ENCODE measurements at places on chromosomes 2 and 18. TPM values are rescaled to one million over a fixed set of nuclear protein-coding genes. Genes with fewer than 3 reads are reported as not detected.

DNA sequence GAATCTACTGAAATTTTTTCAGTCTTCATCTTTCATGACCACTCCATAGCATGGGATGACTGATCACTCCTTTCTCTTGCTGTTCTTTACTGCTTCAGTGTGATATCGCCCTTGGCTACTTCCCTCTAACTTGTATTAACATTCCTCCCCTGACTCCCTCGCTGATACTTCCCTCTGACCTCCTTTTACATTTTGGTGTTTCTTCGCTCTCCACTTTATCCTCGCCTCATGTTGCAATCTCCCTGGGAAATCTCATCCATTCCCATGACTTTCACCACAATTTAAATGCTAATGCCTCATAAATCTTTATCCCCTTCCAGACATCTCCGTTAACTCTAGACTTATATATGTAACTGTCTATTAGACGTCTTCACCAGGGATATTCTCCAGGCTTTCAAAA, 167.3 kb downstream of the IKZF2 start:
- no peak for DNase-seq

DNA sequence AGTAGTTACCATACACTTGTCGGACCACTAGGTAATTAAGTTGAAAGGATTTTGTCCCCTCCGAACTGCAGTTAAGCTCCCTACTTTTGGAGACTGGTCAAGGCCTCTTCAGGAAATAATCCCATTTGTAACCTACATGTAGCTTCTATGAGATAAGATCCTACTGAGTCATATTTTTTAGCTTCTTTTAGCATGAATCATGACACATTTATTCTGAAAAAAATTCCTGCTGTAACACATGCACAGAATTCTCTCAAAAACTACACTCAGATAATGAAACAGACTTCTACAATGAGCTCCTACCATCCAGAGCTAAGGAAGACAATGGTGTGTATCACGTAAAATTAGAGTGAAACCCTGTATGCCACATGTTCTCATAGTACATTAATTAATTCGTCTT, 100.7 kb upstream of the CCDC195 start:
- no peak for DNase-seq

DNA sequence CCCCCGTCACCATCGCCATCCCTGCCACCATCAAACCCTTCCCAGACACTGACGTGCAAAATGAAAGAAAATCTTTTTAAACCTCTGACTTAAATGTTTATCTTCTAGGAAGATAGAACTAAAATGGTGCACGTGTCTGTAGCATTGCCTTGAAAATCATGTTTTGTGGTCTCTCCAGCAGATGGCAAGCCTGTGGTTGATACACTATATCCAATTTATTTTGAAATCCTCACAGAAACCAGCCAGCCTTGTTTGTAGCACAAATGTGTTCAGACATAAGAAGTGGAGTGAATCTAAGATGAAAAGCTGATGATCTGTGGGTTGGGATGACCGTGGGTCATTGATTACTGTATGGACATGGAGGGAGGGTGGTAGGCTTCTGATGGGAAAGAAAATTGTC, 436.2 kb upstream of the SMIM21 start:
- no peak for DNase-seq

GRCh38 chr2:66803726-66804125, 368.8 kb downstream of the MEIS1 start:
- no peak for DNase-seq

- DNase-seq: peak; percentile 61
Observed at GRCh38 chr2:131105950-131106801, 1.0 kb downstream of the PLEKHB2 start.

DNA sequence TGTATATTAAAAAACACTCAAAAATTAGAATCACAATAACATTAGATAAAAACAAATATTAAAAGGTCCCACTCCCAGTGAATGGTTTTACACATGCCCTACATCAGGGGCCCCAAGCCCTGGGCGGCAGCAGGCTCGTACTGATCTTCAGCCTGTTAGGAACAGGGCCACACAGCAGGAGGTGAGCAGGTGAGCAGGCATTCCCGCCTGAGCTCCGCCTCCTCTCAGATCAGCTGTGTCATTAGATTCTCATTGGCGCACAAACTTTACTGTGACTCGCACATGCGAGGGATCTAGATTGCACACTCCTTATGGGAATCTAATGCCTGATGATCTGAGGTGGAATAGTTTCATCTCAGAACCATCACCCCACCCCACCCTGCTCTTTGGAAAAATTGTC, 74.2 kb downstream of the MBD2 start:
- DNase-seq: no peak

DNA sequence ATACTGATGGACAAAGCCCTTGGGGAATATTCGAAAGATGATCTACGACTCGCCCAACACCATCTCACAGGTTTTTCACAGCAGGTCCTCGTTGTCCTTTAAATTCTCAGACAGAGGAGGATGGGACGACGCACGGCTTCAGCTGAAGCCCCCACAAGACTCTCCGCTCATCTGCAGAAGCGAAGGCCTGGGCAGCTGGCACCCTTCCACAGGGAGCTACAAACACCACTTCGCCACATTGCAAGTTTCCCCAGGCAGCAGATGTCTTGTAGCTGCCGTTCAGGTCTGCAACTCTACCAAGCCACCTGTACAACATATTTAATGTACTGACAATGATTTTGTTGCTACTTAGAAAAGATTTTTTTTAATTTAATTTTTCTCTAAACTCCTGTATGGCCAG, 642.9 kb downstream of the ZEB2 start:
- DNase-seq: no peak

- no peak for DNase-seq
Observed at GRCh38 chr2:236541008-236541562, 28.5 kb upstream of the ACKR3 start.

Gene HAAO
- total RNA-seq: 5.8 TPM

Gene GPR35
- total RNA-seq: 1.2 TPM
